IPS DF 6.9 (cell line): ENCODE measurements at places on chromosomes 13 and 19.
A peak's percentile ranks its signal among the peaks of the same experiment; 100 is the strongest.

GRCh38 chr19:37551129-37551993, 43.2 kb downstream of the ZNF571 start:
- DNase-seq = peak; percentile 13

- no peak for DNase-seq
Observed at GRCh38 chr19:35120898-35121297, 5.3 kb downstream of the FXYD3 start.

DNA sequence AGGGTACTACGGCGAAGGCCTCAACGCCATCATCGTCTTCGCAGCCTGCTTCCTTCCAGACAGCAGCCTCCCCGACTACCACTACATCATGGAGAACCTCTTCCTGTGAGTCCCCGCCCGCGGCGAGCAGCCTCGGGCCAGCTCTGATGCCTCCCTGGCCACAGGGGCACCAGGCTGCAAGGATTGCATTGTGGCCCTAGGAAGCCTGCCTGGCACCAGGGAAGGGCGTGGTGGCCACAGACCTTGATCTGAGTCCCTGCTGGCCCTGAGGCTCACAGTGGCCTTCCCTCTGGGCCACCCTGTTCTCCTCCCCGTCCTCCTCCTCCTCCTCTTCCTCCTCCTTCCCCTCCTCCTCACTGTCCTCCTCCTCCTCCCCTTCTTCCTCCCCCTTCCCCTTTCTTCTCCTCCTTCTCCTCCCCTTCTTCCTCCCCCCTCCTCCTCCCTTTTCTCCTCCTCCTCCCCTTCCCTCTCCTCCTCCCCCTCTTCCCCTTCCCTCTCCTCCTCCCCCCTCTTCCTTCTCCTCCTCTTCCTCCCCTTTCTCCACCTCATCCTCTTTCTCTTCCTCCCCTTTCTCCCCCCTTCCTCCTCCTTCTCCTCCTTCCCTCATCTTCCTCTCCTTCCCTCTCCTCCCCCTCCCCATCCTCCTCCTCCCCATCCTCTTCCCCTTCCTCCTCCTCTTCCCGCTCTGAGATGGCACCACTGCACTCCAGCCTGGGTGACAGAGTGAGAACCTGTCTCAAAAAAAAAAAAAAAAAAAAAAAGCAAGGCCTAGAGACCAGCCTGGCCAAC, 24.4 kb upstream of the NMRK2 start:
- DNase-seq = no peak

GRCh38 chr13:113472355-113473025, 18.0 kb downstream of the DCUN1D2 start:
- DNase-seq = no peak

DNA sequence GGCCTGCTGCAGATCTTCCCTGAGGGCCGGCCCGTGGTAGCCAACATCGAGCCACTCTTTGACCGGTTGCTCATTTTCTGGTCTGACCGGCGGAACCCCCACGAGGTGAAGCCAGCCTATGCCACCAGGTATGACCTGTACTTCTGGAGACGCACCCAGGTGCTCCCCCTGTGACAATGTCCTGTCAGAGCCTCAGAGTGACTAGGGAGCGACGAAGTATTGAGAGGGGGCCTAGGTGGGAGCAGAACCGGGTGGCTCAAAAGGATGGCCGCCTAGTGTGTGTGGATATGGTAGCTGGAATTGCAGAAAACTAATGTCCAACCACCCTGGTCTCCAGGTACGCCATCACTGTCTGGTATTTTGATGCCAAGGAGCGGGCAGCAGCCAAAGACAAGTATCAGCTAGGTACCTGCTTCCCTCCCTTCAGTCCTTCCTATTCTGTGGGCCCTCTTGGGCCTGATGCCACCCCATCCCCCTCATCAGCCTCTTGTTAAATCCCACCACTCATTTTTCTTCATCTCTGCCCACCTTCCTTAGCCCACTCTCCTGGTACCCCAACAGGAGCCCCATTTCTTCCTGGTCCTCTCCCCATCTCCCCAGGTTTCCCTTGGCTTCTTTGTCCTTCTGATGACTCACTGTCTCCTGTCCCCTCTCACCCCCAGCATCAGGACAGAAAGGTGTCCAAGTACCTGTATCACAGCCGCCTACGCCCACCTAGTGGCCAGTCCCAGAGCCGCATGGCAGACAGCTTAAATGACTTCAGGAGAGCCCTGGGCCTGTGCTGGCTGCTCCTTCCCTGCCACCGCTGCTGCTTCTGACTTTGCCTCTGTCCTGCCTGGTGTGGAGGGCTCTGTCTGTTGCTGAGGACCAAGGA, 8.4 kb downstream of the EGLN2 start:
- DNase-seq = no peak

DNA sequence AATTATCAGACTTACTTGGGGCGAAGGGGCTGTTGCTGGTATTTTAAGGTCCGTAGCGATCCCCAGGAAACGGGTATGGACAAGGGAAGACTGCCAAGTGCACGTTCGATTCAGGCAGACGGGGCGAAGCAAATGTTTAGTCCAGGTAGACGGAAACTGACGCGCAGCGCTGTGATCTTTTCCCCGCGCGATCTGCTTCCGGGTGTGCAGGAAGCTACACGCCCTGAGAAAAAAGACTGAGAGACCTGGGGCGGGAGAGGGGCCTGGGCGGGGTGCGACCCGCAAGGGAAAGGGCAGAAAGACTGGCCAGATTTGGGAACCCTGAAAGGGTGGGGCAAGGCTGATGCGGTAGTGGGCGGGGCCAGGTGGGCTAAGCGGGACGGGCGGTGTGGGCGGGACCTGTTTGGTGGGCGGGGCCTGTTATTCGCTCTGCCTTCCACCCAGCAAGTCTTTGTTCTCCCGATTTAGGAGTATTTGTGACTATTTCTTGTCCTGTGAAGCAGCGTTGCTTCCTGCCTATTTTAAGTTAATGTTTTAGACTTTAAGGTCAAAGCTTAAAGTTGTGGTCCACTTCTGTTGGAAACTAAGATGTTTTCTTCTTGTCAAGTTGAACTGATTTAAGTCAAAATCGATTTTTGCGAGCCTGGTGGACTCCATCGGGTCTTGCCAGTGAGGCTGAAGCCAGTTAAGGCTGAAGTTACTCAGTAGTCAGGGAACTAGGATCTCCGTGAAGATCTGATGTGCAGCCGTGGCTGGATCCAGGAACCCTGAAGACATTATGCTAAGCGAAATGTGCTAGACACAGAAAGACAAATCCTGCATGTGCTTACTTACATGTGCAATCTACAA, at the start of gene ZNF836:
TSS of gene ZNF836 (minus strand) at position 301 of the 849 bp plus-strand sequence. CDS start 3,549 bp downstream, outside the sequence.
- DNase-seq = peak; percentile 74

GRCh38 chr13:113402471-113403254, 38.7 kb upstream of the GRTP1 start:
- DNase-seq = no peak

DNA sequence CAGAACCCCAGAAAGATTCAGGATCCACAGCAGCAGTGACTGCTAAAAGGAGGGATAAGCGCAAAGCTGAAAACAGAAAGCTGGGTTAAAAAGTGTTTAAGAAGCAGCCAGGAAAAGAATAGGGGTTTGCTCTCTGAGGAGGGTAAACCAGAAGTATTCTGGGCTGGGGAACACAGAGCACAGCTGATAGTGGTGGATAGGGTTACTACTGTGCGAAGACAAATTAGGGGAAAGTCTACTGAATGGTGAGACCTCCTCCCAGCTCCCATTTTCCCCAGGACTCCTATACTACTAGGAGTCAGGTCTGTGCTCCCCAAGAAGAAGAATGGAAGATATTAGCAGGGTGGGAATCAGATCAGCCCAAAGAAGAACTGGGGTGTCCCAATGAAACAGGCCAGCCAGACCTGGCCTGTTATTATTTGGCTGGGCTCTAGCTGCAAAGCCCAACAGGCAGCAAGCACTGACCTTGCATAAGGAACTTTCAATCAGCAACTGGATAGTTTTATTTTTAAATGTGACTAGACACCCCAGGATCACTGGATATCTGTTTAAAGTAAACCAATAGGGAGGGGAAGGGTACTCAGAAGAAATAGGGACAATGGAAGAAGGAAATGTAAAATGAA, 43.5 kb upstream of the SERTM1 start:
- DNase-seq = no peak

DNA sequence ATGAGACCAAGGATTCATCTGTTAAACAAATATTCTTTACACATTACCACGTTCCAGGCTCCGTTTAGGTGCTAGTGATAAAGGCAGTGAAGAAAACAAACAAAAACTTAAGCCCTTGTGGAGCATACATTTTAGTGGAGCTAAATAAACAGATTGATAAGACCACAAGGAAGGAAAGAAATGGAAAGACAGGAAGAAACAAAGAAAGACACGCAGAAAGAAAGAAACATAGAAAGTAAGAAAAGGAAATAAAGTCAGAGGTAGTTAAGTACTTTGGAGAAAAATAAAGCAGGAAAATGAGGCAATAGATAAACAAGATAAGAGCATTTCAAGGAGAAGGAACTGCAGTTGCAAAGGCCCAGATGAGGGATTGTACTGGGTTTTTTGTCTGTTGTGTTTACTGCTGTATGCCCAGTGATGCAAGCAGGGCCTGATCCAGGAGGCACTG, 998 bp downstream of the NFKBIB start:
- no peak for DNase-seq

DNA sequence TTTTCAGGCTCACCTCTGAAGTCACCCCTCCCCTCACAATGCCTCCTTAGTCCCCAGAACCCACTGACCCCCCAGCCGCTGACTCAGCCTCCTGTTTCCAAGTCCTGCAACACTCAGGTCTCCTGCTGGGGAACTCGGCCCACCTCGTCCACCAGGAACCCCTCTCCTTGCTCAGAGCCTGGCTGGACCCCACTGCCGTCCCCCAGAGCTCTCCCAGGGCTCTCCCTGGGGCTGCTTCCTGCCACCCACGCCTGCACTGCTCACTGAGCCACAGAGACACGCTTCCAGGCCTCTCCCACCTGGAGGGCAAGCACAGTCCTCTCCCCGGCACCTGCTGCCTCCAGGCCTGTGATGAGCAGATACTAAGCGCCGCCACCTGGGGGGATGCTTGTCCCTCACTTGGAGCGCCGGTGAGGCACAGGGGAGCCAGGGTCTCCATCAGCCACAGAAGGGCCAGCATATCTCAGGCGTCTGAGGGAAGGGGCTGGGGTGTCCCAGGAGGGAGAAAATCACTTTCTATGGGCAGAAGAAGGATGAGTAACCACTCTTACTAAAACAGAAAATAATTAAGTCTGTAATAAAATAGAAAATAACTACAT, 53.8 kb downstream of the KLF2 start:
- DNase-seq = no peak

- no peak for DNase-seq
Observed at GRCh38 chr19:42069619-42070351, at the start of gene GRIK5. GRIK5 (minus strand) TSS chr19:42070206; CDS start chr19:42065770, 4,436 bp downstream.

DNA sequence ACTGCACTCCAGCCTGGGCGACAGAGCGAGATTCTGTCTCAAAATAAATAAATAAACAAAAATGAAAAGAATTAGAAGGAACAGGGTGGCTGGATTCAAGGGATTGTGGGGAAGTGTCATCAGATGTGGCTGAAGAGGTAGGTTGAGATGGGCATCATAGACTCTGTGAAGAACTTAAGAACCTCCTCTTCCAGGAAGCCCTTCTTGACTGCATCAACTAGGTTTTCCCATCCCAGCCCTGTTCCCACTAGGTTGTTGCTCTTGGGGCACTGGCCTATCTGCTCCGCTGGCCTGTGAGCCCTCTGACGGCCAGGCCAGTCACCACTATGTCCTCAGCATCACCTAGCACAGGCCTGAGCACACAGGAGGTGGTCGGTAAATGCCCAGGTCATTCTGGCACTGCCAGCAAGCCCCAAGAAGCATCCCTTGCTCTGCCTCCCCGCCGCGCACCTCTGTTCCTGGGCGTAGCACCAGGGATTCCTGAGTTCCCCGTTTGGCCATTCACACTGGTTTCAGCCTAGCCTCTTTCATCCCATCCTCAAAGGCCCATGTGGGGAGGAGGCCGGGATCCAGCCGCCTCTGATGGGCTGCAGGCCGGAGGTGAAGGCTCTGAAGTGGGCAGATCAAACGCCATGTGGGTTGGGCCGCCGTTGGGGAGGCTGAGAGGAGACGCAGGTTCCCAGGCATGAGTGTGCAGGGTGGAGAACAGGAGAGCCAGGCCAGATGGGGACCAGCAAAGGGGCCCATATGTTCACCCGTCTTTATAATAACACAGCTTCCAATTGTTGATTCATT, 27.6 kb upstream of the SLC1A5 start:
- no peak for DNase-seq

DNA sequence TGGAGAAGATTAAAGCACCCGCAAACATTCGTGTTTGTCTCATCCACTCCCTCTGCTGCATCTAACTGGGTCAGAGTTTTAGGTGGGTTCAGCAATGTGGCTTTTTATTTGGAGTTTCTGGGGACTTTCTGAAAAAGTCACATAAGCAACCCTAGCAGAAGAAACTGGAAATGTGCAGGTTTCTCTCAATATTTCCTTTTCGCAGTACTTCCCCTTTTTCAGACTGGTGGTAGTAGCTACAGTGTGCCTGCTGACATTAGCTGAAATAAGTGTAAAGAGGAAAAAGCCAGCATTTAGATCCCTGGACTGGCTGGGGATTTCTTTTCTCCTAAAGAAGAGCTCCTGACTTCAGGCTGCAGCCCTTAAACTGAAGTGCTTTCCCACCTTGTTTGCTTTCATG, 15.9 kb upstream of the OLFM4 start:
- DNase-seq = no peak

DNA sequence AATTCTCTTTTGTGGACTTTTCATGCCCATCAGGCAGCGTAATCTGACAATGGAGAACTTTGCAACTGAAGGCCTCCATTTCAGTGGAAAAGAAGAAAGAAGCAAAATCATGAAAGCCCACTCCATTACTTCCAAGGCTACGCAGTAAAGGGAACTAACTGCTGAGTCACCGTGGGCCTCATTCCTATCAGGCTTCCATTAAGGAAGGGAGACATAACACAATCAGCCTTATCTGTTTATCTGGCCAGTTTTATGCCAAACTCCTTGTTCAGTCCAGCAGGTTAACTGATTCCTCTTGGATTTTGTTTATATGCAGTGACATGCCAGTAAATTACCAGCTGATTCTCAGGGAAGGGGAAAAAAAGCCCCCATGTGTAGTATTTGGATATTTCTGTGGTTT, 56.8 kb upstream of the KATNAL1 start:
- no peak for DNase-seq

DNA sequence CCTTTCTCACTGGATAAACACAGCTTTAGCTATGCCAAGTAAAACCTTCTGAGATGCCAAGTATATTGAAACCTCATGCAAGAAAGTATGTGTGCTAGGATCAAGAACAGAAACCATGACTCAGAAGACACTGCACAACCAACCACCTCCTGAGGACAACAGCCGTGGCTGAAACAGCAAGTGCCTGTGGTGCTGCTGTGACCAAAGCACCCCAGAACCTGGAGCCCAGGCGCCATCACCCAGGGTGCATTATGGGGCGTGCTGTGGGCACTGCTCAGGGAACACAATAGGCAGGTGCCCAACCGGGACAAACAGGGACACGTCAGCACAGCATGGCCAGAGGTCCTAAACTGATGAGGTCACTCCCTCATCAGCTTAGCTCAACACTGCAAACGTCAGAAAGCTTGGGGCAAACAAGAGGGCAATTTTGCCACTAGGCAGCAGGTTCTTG, 101.3 kb upstream of the SLC15A1 start:
- DNase-seq = no peak
